ENCODE measurements at places on chromosomes 7 and 10.

GRCh38 chr7:26787701-26788100, 76.7 kb downstream of the SKAP2 start:
- DNase-seq, result no peak

DNA sequence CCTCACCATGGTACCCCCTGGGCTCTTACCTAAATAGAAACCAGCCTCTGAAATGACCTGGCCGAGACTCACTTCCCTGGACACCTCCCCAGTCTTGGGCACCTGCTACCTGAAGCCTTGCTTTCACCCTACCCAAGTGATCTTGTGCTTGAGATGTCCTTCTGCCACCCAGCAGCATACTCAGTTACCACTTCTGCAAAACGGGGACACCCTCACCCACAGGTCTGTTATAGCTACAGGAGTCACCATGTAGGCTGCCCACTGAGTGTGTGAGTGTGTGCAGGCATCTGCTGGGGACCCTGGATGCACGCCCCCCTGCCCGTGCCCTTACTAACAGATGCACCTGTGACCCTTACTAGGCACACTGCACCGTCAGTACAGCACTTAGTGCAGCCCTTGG, 94.8 kb upstream of the PPIF start:
- no peak for DNase-seq

- no peak for DNase-seq
Measured at GRCh38 chr10:117126034-117126433, 12.0 kb downstream of the VAX1 start.

GRCh38 chr10:14661818-14662217, 112.9 kb downstream of the FAM107B start:
- no peak for DNase-seq

DNA sequence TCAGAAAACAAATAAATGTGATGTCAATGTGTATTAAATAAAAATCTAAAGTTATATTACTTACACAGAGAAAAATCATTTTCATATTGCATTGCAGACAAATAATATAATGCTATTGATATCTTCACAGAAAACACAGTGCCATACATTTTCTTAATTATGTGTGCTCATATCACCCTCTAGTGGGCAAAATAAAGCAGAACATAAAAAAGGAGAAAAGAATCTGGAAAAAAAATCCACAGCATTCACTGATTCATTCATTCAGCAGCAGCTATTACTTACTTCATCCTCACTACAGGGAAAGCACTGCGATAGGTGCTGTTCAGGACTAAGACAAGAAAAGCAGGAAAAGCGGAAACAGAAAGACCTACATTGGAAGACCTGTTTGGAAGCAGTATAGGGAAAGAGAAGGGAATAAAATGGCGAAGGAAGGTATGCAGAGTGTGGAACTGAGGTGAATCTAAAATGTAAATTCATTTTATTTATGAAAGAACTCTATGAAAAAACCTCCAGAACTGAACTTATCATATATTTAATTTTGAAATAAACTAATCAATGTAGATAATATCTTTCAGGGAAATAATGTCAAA, 73.2 kb downstream of the POT1 start:
- DNase-seq, result no peak

DNA sequence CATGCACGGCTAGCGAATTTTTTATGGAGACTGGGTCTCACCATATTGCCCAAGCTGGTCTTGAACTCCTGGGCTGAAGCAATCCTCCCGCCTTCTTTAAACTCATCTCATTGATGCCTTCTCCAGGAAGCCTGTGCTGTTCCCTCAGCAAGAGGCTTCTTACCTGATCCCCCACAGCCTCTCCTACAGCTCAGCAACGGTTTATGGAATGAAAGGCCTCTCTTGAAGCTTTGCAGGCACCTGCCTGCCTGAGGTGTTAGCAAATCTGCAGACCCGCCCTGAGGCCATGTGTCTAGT, 468 bp upstream of the TRIM56 start:
- no peak for DNase-seq

DNA sequence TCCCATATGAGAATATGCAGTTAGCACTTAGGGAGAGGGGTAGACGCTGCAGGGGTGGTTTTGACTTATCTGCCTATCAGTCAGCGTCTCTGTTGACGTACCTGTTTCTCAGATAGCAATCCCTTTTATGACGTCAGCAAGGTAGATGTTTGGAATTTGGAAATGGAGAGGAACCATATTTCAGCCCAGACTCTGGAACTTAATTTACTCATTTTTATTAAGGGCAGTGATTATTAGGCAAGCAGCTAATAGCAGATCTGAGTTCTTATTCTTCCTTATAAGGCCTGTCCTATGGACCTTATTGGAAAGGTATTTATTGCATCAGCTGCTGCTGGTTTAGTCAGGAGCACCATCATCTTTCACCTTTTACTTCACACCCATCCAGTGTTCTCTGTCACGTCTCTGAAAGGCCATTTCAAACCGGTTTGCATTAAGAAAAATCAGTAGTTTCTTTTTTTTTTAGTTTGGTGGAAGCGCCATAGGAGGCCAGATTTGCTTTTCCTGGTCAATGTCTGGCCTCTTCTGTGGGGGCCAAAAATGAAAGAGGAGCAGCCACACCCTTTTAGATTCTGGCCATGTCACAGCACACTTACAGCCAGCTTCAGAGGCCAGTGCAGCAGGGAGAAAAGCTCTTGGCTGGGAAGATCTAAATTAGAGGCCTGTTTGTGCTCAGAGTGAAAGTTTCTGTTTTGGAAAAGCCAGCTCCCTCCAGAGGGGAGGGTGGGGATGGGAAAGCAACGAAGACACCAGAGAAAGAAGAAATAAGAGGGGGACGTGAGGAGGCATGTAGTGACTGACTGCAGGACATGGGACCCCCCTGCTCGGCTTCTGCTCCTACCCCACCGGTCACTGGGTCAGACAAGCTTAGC, 146.3 kb downstream of the TCF7L2 start:
- DNase-seq, result no peak

DNA sequence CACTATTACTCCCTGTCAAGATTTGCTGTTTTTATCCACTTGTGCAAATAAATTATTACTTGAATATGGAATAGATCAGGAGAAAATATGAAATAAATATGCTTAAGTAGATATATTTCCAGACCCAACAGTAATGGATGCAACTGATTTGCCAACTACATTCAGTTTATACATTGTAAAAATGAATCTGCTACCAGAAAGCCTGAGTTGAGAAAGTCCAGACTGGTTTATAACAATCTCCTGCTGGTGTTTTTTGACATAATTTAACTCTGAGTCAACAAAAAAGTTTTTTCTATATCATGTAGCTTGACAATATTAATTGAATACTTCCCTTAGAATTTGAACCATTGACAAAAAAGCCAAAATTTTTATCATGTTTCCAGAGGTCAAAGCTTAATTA, 265.8 kb upstream of the SEMA3D start:
- no peak for DNase-seq

- no peak for DNase-seq
Measured at GRCh38 chr7:26630941-26631580, 233.3 kb downstream of the SKAP2 start.

GRCh38 chr7:102101926-102102325, 184.7 kb upstream of the SH2B2 start:
- no peak for DNase-seq

DNA sequence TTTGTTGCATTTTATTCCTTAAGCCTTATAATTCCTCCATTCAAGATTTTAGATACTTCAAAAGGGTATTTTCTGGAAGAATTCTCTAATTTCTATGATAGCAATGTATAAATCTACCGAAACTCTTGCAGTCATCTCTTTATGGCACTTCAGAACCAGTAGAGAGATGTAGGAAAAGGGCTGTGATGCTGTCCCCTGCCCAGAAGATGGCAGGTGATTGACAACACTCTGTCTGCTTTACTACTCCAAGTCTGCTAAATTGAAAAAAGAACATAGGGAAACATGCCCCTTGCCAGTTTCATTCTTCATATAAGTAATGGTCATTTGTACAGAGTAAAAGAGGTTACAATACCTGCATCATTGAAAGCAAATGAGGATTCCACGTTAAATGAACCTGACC, 5.1 kb downstream of the TCTN3 start:
- no peak for DNase-seq

- DNase-seq, result no peak
Measured at GRCh38 chr10:130812381-130813148, 499.0 kb downstream of the TCERG1L start.

- no peak for DNase-seq
Measured at GRCh38 chr10:68666280-68666760, 54.7 kb upstream of the CCAR1 start.

GRCh38 chr10:80579181-80579763, 41.6 kb downstream of the SH2D4B start:
- no peak for DNase-seq

DNA sequence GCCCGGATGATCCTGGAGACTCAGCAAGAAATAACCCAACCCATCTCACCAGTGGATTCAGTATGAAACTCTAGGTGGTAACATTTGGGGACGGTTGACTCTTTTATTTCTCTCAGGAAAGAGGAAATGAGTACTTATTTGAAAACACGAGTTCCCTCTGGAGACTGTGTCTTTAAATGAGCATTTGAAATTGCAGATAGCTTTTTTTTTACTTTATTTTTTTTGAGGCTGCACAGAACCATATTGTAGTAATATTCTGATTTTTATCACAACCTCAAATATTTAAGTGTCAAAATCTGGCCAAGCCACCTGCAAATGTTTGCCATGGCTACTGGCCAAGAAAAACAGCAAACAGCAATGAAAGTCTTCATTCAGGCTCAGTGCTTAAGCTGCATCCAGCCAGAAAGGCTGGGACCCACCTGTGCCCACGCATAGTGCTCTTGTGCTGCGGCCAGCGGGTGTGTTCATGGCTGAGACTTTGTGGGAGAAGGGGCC, 160.8 kb downstream of the CREB5 start:
- DNase-seq, result no peak

GRCh38 chr7:56087445-56087844, 5.3 kb downstream of the PHKG1 start:
- no peak for DNase-seq

- DNase-seq, result no peak
Measured at GRCh38 chr10:35341521-35341920, 5.2 kb downstream of the CCNY start.
